ENCODE measurements at places on chromosomes 3 and 15.
A peak's percentile ranks its signal among the peaks of the same experiment; 100 is the strongest.

GRCh38 chr15:66847565-66847991, 145.5 kb downstream of the SMAD6 start:
- DNase-seq, result no peak

GRCh38 chr3:179840985-179841384, 188.1 kb downstream of the USP13 start:
- peak; percentile 11 for DNase-seq

DNA sequence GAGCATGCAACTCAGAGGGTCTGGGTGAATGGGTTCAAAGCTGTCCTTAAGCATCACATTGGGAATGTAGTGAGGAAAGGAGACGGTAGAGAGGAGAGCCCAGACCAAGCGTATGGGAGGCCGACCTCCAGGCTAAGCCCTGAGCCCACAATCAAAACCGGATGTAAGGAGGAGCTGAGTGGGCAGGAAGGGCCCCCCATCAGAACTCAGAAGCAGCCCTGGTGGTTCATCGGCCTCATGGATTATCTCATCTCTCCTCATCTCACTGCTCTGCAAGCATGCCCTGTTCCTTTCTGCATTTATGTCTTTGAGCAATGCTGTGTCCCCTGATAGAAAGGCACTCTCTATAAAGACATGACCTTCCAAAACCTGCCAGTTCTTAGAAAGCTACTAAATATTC, 6.2 kb downstream of the HDC start:
- no peak for DNase-seq

- DNase-seq, result no peak
Observed at GRCh38 chr15:49715211-49715610, 94.4 kb downstream of the DTWD1 start.

DNA sequence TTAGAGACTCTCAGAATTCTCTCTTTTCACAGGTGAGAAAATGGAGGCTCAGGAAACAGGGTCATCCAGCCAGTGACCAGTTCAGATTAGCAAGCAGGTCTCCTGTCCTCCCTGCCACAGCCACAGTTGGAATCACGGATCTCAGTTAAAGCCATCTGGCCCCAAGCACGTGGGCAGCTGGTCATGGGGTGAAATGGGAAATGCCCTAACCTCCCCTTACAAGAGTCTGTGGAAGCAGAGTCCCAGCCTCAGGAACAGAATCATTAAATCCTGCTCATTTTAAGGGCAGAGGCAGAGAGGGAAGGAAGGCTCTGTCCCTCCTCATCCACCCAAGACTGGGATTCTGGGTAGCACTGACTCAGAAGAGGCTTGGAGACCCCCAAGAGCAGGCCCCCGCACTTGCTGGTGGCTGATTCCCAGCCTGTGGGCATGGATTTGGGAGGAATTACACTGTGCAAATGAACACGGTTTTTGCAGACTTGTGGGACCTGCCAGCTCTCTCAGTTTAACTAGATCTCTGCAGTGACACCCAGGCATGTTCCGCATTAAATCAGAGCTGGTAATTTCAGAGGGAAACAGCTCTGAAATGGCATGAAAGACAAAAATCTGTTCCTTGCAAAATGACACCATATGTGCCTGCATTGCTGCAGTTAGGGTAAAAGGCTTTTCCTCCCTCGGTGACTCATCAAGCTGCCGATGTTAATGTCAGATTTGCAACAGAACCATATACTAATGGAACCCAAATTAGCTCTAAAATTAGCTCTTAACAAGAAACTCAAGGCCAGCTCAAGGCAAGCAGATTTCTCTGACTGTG, 89.0 kb downstream of the BDH1 start:
- DNase-seq, result no peak

- DNase-seq, result no peak
Observed at GRCh38 chr3:140290105-140290504, 355.1 kb downstream of the CLSTN2 start.

DNA sequence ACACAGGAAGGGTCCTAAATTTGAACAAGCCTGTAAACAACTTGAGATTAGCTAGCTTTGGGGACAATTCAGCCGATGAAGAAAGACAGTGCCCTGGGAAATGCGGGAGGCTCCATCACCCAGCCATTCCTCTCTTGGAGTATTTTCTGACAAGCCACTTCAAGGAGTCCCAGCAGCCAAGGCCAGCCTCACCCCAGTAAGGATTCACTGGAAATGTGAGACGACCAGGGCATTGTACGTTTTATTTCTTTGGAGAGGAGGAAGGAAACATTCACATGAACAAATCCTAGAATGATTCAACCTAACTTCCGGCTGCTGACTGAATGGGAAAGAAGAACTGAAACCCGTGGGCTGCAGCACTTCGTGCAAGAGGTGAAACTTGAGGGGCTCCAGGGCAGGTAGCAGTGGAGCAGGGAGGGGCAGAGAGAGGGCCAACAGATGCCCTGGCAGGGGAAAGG, 116.4 kb upstream of the ARHGEF3 start:
- DNase-seq, result no peak

DNA sequence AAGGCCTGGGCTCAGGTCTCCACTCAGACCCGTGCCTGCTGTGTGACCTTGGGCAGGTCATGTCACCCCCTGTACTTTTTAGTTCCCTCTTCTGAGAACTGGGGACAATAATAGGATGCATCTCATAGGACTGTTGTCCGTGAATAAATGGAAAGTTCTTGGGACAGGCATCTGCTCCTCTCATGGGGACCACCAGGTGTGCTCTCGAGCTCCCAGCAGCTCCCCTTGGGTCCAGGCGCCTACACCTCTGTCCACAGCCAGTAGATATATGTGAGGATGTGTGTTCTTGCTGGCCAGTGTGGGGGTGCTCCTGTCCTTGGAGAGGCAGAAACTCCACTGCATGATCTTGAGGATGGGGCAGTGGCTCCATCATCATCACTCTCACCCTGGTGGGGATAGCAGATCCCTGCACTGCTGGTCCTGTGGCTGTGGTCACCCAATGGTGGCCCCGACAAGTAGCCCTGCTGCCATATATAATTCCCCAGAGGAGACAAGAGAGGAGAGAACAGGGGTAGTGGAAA, 257.6 kb upstream of the TLE3 start:
- DNase-seq, result no peak

DNA sequence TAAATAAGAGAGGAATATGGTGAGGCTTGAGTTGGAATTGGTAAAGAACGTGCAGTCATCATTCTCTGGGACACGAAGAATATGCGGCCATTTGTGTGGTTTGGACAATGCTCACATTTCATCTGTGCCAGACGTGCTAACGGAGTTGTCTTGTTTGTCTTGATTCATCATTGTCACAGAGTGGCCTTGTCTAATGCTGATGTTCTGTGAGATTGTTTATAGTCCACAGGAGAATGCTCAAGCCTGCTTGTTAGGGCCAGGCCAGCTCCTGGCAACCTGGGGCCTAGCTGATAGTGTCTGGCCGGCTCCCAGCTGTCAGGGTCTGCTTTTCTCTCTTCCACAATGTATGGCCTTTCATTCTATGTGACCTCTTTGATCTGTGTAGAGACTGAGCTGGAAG, 384.7 kb downstream of the EDEM1 start:
- DNase-seq, result no peak

GRCh38 chr3:131801566-131801965, 233.2 kb downstream of the CPNE4 start:
- DNase-seq, result no peak

DNA sequence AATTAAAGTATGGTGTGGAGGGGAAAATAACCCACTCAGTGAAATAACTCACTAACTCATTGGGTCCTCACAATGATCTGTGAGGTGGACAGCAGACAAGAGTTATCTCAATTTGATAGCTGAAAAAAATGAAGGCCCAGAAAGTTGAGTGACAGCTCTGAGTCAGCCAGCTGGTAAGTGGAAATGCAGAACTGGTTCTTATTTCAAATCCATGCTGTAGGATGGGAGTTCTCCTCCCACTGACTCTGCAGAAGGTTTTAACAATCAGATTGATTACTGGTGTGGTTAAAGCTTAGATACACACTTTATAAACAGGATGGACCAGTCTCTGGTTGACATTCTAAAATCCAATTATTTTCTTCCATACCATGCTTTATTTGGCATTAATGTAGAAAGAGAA, 87.0 kb upstream of the LMOD3 start:
- DNase-seq, result no peak

DNA sequence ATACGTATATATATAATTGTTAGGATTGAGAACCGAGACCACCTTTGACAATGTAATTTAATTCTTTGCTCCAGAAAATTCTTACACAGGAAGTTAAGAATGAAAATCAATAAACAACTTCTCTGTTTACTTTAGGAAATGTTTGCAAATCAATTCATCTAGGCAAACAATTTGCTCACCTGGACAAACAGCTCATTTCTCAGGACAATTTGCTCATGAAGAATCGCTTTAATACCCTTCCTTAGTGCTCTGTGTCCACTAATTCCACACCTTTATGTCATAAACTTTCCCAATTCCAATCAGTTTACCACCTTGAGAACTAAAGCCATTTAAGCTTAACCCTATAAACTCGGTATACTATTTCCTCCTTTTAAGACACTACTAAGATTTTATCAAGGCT, 292.2 kb downstream of the BCHE start:
- DNase-seq, result no peak

DNA sequence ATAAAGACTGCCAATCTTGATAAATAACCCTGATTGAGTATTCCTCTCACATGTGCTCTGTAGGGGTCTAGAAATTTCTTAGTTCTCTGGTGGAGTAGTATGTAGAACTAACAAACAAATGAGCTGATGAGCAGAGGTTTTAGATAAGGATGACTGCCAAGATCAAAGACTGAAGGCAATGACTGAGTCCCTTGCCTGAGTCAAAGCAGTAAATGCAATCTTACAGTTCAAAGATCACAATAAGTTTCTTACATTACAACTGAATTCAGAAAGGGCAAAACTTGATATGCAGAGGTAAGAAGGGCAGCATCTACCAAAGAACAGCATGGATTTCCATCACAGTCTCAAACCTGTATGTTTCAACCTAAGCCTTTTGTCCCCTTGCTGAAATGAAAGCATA, 172.2 kb upstream of the POU1F1 start:
- DNase-seq, result no peak

- DNase-seq, result peak; percentile 38
Observed at GRCh38 chr3:10164546-10165393, at the start of gene IRAK2. IRAK2 (plus strand) TSS chr3:10164919; CDS start chr3:10164955, 36 bp downstream.

GRCh38 chr15:24772686-24773373, 97.3 kb downstream of the NPAP1 start:
- no peak for DNase-seq

GRCh38 chr15:62942428-62942827, 100.1 kb upstream of the TPM1 start:
- DNase-seq, result no peak

- DNase-seq, result no peak
Observed at GRCh38 chr3:120348065-120348990, 826 bp downstream of the LRRC58 start.

- no peak for DNase-seq
Observed at GRCh38 chr3:130838898-130839600, 54.8 kb upstream of the ATP2C1 start.

DNA sequence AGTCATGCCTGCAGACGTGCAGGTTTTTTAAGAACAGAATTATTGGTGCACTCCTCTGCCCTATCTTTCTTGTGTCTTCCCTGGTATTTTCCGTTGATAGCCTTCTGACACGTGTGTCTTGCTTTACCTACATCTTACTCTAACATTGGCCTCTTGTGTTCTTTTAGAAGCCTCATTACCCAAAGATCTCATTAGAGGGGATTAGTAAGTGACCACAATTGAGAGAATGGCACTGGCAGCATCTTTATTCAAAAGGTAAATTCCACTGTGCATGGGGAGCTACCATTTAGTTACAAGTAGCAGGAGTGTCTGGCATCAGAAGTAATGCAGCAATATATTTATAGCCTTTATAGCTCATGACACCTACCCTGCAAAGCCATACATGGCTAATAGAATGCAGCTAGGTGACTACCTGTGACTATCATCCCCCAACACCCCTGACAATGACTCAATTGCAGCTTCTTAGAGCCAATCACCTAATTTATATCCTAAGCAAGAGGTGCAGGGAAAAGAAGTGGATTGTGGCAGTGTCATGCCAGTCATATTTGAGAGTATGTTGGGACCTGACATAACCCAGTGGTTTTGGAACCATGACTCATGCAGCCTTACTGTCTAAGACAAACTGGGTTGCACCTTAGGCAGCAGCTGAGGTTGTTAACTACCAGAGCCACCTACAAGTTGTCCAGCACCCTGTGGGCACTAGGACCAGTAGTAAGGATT, 164.8 kb downstream of the GRM7 start:
- no peak for DNase-seq

DNA sequence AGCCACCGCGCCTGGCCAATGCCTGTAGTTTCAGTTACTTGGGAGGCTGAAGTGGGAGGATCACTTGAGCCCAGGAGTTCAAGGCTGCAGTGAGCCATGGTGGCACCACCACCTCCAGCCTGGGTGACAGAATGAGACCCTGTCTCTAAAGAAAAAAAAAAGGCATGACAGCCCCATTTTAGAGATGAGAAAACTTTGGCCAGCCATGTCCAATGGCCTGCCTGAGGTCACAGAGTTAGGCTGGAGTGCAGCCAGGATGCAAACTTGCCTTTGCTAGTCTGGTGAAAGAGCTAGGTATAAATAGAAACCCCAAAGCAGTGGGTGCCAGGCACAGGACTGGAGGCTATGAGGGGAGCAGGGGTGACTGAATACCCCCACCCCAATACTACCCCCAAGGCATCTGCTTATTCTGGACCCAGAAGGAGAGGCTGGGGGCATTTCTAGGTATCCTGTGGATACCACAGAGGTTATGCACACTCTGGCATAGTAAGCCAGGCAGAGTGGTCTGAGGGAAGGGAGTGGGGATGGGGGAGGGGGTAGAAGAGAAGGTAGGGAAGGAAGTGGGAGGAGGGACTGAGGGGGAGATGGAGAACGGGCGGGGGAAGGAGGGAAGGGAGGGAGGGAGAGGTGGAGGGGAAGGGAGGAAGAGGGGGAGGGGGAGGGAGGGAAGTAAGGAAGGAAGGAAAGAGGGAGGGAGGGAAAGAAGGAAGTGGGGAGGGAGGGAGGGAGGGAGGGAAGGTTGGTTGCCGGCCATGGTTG, 16.2 kb upstream of the C15orf39 start:
- DNase-seq, result no peak

DNA sequence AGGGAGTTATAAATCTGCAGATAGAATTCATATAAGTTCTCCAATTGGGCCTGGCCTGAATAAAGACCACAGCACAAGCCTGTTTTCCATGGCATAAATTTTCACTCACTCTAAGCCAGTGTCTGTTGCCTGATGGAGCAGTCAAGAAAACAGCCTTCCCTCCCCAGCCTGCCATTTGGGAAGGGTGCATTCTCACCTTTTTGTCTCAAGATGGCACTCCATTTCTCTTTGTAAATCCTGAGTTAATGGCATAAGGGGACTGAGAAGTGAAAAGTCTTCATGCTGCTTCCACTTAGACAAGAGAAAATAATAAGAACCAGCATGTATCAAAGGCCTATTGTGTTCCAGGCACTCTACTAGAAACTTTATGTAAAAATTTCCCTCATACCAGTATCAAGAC, 115.6 kb upstream of the MANF start:
- DNase-seq, result no peak

- peak; percentile 27 for DNase-seq
Observed at GRCh38 chr3:24494618-24495325, at the start of gene THRB. THRB (minus strand) TSS chr3:24494850.

GRCh38 chr3:12501360-12502020, 17.2 kb downstream of the TSEN2 start:
- no peak for DNase-seq
